ENCODE measurements at places on chromosomes 13 and 19. TPM values are rescaled to one million over a fixed set of nuclear protein-coding genes. Genes with fewer than 3 reads are reported as not detected.

GRCh38 chr13:96165840-96166239, 75.9 kb downstream of the HS6ST3 start:
- DNase-seq = no peak
- H3K4me1 ChIP-seq = no peaks in the 10 kb centered on the region
- no peak overlapping the region for H3K4me3 ChIP-seq
- no peak overlapping the region for H3K27ac ChIP-seq

The CABP5 gene
- total RNA-seq = not detected

DNA sequence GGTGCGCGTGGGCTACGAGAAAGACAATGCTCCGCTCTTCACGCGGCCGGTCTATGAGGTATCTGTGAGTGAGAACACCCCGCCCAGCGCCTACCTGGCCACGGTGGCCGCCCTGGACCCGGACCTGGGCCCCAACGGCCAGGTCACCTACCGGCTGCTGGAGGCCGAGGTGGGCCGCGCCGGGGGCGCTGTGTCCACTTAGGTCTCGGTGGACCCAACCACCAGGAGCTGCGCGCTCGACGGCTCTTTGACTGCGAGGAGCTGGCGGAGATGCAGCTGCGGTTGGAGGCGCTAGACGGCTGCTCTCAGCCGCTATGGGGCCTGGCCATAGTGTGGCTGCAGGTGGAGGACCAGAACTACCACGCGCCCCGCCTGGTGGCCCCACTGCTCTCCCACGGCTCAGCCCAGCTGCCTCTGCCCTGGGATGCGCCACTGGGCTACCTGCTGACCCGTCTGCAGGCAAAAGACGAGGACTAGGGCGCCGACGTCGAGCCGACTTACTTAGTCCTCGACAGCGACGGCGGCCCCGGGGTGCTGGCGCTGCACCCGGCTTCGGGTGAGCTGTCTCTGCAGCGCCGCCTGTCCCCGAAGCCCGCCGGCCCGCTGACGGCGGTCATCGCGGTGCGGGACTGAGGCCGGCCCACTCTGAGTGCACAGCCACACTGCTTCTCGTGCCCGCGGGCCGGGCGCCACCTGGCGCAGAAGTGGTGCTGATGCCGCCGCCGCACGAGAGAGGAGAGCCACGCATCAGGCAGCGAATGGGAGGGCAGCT, 173.0 kb downstream of the OLFM4 start:
- no peak overlapping the region for H3K27ac ChIP-seq
- no peak overlapping the region for H3K4me3 ChIP-seq
- peaks cover 10% of the 10 kb centered on the region for H3K27me3 ChIP-seq
- DNase-seq = peak; percentile 52
- no peaks in the 10 kb centered on the region for H3K4me1 ChIP-seq
- no peaks in the 10 kb centered on the region for H3K36me3 ChIP-seq

GRCh38 chr13:99467764-99468163, 33.5 kb upstream of the TM9SF2 start:
- DNase-seq = no peak
- H3K27me3 ChIP-seq = no peaks in the 10 kb centered on the region
- H3K27ac ChIP-seq = no peak overlapping the region
- no peak overlapping the region for H3K4me3 ChIP-seq

GRCh38 chr13:99979453-99980200, 2.0 kb upstream of the ZIC2 start:
- no peak overlapping the region for H3K27ac ChIP-seq
- DNase-seq = peak; percentile 42
- H3K4me3 ChIP-seq = no peak overlapping the region
- H3K4me1 ChIP-seq = no peaks in the 10 kb centered on the region

- no peaks in the 10 kb centered on the region for H3K27me3 ChIP-seq
- peak overlapping the region; percentile 79 for H3K4me3 ChIP-seq
- peak overlapping the region; percentile 80 for H3K27ac ChIP-seq
- no peaks in the 10 kb centered on the region for H3K36me3 ChIP-seq
Measured at GRCh38 chr19:1408300-1409203, 1.2 kb downstream of the DAZAP1 start.

DNA sequence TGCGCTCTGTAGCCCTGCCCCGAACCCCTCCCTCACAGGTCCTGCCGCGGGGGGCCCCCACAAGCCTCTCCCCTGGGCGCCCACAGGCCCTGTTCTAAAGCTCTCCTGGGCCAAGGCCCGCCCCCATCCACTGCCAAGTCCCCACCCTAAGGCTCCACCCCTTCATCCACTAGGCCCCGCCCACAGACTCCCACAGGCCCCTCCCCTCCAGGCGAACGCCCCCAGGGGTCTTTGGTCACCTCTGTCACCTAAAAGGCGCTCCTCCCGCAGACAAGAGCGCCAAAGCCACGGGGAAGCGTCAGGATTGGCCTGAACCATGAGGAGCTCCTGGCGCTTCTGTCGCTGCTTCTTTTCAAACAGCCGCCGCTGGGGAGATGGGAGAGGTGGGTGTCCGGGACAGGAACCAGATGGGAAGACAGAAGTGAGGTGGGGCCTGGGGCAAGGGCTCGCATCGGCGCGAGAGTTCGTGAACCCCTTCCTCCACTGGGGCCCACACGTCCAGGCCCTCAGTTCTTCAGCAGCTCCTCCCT, 2.3 kb downstream of the TULP2 start:
- no peaks in the 10 kb centered on the region for H3K27me3 ChIP-seq
- H3K36me3 ChIP-seq = no peaks in the 10 kb centered on the region
- H3K4me3 ChIP-seq = peak overlapping the region; percentile 21
- no peak overlapping the region for H3K27ac ChIP-seq
- H3K4me1 ChIP-seq = peaks cover 3% of the 10 kb centered on the region
